Brain (organoid and tissue), 16 donors: ENCODE measurements at places on chromosomes 12 and 14. TPM values are rescaled to one million over a fixed set of nuclear protein-coding genes. Genes with fewer than 3 reads are reported as not detected.

GRCh38 chr12:106345746-106346145, 11.8 kb upstream of the POLR3B start:
- DNase-seq = peak; percentile 28

The CCDC38 gene
- not detected for polyA plus RNA-seq

GRCh38 chr12:31015215-31015614, 58.4 kb upstream of the DDX11 start:
- DNase-seq = no peak

- no peak for DNase-seq
Observed at GRCh38 chr12:75622492-75622891, 111.1 kb upstream of the KRR1 start.

- DNase-seq = no peak
Observed at GRCh38 chr12:20508962-20509361, 140.6 kb downstream of the PDE3A start.

The IRAK3 gene
- 0.39 TPM for polyA plus RNA-seq

DNA sequence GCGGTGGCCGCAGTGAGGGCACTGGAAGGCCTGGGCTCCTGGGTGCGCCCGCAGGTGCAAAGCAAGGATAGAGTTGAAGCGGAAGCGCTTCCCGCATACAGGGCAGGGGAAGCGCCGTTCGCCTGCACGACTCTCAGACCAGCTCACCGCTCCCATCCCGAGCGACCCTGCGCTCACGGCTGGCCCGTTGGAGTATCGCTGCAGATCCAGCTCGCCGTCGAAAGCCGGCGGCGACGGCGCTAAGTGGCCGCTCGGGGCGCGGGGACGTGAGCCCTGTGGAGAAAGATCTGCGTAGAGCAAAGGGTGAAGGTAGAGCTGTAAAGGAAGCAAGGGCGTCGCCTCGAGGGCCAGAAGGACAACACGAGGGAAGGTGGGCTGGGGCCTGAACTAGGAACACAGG, 5.4 kb downstream of the ZNF219 start:
- DNase-seq = no peak

The WNT1 gene
- polyA plus RNA-seq = not detected

- no peak for DNase-seq
Observed at GRCh38 chr14:23444314-23444713, 8.9 kb upstream of the MYH7 start.

The TDRD9 gene
- polyA plus RNA-seq = 0.61 TPM

The CD69 gene
- not detected for polyA plus RNA-seq

DNA sequence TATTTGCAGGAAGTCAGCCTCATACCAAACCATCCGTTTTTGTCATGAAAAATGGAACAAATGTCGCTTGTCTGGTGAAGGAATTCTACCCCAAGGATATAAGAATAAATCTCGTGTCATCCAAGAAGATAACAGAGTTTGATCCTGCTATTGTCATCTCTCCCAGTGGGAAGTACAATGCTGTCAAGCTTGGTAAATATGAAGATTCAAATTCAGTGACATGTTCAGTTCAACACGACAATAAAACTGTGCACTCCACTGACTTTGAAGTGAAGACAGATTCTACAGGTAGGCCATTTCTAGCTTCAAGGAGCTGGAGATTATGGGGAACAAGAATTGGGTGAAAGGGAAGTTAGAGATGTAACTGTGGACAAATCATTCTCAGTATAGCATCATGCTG, 126.1 kb downstream of the DAD1 start:
- no peak for DNase-seq

- DNase-seq = peak; percentile 45
Observed at GRCh38 chr12:80710727-80711449, 3.5 kb downstream of the MYF6 start.

DNA sequence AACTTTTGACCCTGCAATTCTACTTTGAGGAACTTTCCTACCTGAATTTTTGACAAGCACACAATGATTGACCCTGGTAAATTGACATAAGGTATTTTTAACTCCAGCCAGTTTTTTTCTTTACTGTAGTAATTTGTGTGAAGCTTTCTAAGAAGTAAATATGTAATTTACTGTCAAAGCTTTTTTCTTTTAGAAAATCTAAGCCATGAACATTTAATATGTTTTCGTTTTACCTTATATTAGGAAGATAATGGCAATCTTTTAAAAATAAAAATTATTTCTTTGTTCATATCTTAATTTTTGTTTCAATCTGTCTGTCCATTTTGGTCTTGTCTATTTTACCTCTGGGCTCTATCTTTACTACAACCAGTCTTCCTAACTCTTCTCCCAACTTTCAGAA, 279.9 kb downstream of the FBXL14 start:
- DNase-seq = no peak

GRCh38 chr12:98371419-98371818, 144.0 kb upstream of the TMPO start:
- DNase-seq = no peak

The KCNJ8 gene
- 4.4 TPM for polyA plus RNA-seq

DNA sequence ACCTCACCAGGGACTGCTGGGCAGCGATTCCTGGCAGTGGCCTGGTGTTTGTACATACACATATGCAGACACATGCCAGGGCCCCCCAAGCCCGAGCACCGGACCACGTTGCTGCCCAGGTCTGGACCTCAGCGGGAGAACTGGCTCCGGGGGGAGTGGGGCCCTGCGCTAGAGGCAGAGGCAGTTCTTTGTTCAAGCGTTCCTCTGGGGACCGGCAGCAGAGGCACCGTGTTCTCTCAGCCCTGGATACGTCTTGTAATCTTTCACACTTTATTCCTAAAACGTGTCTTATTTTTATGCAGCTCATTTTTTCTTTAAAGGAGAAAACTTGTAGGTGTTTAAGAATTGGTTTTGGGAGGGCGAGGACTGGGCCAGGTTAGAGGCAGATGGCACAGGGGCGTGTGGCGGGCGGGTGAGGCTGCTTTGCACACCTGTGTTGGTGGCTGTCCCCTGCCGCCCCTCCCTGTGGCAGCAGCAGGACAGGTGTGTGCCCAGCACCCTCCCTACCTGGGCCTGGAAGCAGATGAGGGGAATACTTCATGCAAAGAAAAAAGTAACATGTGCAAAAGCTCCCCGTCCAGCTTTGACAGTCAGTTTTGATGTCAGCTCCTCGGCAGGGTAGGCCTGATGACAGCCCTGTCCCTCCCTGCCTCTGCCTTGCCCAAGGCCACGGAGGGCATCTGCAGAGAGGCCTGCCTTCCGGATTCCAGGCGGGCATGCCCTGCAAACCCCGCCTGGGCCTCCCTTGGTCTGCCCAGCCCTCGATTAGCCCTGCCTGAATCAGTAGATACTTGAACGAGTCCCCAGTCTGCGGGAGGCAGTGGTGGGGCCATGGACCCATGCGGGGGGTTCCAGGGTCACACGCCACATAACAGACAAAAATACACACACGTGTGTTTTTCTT, 7.0 kb upstream of the PUS1 start:
- DNase-seq = no peak

DNA sequence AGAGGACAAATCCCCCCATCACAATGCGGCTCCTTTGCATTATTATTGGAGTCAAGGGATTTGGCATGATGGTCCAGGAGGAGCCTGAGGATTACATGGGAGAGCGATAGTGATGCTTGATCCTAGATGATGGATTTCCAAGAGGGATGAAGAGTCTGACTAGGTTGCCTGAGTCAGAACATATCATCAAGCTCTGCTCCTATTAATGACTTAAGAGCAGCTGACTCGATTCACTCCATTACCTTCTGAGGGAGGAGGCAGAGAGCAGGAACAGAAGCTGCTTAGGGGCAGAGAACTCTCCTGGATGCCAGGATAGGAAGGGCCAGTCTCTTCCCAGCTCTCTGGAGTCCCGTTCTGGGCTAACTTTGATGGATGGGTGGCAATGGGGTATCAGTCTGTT, 54.0 kb upstream of the CISTR start:
- DNase-seq = no peak

DNA sequence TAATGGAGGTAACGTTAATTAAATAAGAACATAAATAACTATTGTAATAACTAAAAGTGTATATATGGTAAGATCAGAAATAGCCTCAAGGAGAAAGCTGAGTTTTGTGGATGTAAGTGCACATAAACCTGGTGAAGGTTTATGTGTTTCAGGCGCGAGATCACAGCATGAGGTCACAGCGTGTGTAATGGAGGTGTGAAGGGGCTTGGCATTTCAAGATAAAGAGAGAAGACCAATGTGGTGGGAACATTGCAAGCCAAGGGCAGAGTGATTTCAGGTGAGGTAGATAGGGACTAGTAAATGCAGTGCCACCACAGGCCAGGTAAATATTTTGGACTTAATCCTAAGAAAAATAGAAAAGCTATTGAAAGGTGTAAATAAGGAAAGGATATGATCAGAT, 21.7 kb upstream of the KICS2 start:
- no peak for DNase-seq

DNA sequence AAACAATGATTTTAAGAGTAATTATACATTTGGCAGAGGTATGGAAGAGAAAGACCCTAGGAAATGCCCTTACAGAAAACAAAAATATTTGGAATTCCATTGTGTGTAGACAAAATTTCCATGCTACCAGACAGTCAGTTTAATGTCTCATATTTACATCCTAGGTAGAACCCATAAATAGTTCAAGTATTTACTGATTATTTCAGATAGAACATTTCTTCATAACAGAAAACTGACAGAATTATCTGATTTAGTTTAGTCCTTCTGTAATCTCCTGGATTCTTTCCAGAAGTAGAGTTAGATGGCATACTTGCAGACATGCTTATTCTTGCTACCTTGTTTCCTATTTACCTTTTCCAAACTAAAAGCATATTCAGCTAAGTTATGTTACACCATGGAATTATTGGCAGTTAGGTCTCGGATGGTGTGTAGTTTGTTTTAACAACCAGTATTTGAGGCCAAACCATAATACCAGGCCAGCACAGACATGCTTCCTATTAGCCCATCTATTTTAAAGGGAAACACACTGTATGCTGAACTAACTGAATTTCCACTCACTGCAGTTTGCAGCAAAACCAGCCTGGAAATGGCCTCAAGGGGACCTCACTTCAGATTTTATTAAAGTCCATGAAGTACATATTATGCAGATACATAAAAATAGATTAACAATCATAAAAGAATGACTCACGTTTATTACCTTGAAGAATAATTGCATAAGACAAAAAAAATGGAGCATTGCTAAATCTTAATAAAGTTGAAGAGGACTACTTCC, 126.6 kb upstream of the LRIG3 start:
- DNase-seq = no peak

The CIT gene
- 23.4 TPM for polyA plus RNA-seq

GRCh38 chr12:131208425-131208824, 254.7 kb downstream of the ADGRD1 start:
- DNase-seq = no peak

DNA sequence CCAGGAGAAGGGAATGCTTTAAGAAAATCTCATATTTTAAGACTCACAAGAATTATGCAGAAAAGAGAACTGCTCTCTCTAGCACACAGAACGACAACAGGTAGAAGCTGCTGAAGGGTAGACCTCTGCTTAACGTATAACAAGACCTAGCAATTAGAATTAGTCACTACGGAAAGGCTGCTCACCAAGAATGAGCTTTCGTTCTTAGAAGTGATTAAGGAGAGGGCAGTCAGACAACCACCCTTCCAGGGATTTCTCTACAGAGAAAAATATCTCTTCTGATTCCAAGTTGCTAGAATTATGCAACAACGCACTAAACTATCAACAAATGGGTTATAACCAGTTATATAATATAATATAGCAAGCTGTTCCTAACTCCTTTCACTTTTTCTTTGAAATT, 18.6 kb downstream of the LRIG3 start:
- no peak for DNase-seq

GRCh38 chr12:47039079-47039478, 40.3 kb upstream of the PCED1B start:
- DNase-seq = no peak

The FBXO21 gene
- polyA plus RNA-seq = 51.3 TPM

The NR1H4 gene
- not detected for polyA plus RNA-seq
